Psoas muscle (tissue), 8 donors: ENCODE measurements at places on chromosomes 5 and 9. TPM values are rescaled to one million over a fixed set of nuclear protein-coding genes. Genes with fewer than 3 reads are reported as not detected.

DNA sequence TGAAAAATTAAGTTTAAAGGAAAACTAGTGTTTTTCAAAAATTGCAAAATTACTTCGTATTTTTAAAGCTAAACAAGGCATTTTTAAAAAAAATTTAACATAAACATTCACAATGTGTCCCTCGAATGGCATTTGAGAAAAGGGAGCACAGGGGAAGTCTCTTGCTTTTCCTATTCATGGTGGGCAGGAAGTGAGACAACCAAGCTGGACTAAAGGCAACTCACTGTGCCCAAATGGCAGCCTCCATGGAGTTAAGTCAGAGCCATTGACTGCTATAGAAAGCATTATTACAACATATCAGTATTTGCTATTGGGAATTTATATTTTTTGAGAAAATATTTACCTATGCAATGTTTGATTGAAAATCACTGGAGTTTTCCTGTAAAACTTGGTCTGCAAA is 8.3 kb downstream of the HNRNPH1 start:
- DNase-seq = no peak

DNA sequence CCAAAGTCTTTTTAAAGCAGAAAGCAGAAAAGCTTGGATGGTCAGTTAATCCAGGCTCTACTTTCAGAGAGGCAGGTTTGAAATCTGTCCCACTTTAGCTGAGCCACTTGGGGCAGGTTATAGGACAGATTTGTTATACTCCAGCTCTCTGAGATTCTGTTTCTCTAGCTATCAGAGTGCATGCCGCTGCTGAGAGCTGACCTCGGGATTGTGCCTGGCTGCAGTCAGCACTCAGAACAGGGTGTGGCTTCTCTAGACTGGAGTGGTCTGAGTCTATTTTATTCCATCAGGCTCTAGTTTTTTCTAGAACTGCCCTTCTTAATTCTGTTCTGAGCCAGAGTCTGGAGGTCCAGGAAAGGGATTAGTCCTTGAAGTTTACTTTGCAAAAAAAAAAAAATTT is 67.7 kb downstream of the NDFIP1 start:
- DNase-seq = no peak

DNA sequence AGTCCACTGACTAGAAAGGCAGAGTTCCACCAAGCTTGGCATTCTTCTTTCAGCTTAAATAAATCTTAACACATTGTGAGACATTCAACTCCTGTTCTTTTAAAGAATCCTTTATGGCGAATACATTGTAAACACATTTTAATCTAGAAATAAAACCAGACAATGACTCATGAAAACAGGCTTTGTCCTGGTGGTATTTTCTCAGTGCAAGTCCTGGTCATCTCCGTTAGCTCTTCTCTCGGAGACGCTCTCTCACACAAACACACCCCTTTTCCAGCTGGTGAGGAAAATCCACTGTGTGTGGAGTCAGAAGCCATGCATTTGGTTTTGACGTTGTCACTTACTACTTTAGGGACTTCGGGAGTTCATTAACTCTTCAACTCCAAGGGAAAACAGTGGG is 140.4 kb downstream of the AUH start:
- no peak for DNase-seq

- DNase-seq = no peak
Measured at GRCh38 chr9:132748450-132748849, 78.2 kb downstream of the GTF3C4 start.

- no peak for DNase-seq
Measured at GRCh38 chr5:14197056-14197455, 53.9 kb downstream of the TRIO start.

GRCh38 chr5:145834554-145834916 is 607 bp downstream of the PRELID2 start:
- DNase-seq = no peak

DNA sequence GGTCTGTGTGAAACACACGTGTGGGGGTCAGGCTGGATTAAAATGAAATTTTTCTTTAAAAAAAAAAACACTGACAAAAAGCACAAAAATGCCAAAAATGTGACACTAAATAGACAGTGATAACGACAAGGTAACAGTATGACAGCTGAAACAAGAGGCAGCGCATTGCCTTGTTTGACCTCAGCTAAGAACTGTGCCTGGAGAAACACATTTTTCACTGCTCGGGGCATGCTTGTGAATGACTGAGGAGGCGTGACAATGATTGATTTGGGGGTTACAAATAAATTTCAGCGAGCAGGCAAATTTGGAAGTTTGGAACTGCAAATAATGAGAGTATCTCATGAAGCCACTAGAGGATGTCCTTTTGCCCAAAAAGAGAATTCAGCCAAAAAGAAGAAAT is 44.2 kb upstream of the SPATA31C2 start:
- DNase-seq = no peak

- DNase-seq = no peak
Measured at GRCh38 chr5:157976429-157976828, 117.5 kb upstream of the CLINT1 start.

- no peak for DNase-seq
Measured at GRCh38 chr5:29796013-29796412, 1397.5 kb upstream of the CDH6 start.

- DNase-seq = no peak
Measured at GRCh38 chr5:69224520-69224919, 10.2 kb upstream of the CDK7 start.

DNA sequence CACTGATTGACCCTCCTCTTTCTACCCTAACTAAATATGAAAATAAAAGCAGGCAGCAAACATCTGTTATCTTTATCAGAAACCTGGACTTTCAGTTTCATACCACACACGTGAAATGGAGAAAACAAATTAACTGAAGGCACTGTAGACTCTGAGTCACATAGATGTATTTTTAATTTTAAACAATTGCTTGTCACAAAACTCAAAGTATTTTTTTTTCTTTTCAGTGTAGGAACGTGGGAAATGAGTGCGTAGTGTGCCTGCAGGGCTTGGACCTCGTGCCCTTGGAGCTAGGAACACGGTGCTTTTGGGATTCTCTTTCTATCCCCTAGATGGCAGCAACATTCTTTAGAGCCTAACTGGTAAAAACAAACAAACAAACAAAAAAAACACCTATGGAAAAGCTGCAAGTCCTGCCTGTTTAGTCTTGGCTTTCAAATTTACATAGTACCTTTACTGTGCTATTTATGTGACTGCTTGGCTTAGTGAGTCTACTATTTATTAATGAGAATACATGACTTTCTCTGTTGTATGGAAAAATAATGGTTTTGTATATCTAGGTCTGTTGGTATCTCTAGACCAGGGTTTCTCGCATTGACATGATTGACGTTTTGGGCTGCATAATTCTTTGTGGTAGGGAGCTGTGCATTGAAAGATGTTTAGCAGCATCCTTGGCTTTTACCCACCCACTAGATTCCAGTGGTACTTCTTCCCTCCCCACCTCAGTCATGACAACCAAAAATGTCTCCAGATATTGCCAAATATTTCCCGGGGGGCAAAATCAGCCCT is 16.8 kb upstream of the ACTBL2 start:
- no peak for DNase-seq

DNA sequence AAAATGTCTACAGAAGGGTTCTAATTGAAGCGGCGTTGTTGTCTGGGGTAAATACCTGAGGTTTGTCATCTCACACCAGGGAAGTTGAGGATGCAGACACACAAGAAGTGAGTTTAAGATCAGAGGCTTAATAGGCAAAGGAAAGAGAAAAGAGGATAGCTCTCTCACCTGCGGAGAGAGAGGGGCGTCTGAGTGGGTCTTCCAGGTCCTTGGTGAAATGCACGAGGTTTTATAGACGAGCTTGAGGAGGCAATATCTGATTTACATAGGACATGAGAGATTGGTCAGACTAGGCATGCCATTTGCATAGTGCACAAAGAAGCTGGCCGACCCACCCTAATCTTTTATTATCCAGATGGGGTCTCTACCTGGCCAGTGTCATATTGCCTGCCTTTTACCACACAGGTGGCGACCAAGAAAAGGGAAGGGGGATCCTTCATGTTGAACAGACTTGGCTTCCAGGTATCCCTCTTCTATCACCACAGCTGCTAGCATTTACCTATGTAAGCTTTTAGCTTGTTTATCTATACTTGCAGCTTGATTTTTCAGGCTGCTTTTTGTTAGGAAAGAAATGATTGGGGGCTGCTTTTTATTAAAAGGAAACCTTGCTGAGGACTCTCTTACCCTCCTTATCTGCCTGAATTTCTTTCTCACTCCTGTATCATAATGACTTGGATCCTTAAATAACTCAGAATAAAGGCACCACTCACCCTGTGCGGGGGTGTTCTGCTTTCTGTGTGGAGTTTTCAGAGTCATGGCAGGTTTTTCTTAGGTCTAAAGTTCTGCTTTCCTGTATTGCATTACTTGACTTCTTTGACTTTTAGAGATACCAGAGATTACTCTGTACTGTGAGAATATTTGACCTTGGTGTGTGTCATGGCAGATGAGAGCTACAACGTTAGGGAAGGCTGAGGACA is 9.4 kb upstream of the GLT6D1 start:
- DNase-seq = no peak

- no peak for DNase-seq
Measured at GRCh38 chr9:123642291-123643278, 286.6 kb downstream of the CRB2 start.

DNA sequence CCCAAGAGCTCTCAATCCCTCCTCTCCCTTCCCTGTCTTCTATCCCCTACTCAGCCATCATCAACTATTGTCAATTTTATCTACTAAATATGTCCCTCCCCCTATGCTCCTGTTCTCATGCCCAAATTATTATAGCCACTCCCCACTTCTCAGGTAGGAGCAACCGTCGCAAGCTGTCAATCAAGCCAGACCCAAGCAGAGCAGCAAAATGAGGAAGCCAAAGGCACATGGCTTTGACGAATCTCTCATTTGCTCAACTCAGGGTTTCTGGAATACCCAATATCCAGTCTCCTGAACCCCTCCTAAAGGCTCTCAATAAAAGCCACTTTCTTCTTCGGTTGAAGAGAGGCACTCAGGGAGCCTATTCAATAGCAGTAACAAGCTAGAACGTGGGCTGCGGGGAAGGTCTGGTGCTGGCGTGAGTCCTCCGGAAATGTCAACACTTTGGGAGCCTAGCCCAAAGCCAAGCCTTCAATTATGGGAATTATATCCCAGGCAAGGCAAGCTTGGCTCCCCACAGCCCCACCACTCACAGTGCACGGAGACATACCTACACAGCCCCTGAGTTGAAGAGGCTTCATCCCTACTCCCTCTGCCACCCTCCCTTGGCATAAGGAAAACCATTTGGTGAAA is 47.7 kb downstream of the SIL1 start:
- DNase-seq = no peak

- no peak for DNase-seq
Measured at GRCh38 chr9:123445116-123445515, 89.1 kb downstream of the CRB2 start.

GRCh38 chr9:101138509-101138908 is 110.0 kb downstream of the PLPPR1 start:
- no peak for DNase-seq

- DNase-seq = no peak
Measured at GRCh38 chr9:136694872-136695247, 7.6 kb upstream of the AGPAT2 start.

- DNase-seq = no peak
Measured at GRCh38 chr5:151660616-151661495, 25.9 kb downstream of the SPARC start.

- DNase-seq = no peak
Measured at GRCh38 chr5:142973932-142974331, 203.8 kb downstream of the ARHGAP26 start.

GRCh38 chr5:133478199-133478985 is 133.9 kb downstream of the FSTL4 start:
- DNase-seq = no peak

DNA sequence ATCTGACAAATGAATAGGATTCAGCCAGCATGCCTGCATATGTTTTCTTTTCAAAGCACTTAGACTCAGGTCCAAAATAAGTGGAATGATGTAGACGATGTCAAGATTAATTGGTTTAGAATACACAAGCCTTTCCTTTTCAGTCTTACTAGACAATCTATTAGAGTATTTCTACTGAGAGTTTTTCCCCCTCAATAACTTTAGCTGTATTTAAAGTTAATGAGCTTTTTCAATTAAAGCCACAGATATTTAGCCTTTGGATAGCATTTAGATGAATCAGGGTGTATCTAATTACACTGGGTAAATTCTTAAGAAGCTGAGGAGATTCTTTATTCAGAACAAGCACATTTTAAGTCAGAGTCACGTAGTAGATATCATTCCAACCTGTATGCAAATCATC is 198.7 kb upstream of the MPDZ start:
- DNase-seq = no peak

DNA sequence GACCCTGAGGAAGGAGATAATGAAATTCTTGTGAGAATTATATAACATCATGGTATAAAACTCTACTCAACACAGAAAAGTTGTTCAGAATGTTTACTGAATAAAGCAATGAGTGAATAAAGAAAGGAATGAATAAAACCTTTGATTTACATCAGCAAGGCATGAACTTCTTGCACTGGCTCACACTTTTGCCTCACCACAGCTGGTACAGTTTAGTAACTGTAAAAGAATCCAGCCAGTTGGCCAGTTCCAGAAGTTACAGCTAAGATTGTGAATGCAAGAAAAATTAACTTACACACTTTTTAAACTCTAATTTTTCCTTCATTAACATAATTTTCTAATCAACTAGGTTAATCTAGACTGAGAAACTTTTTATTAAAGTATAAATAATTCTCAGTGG is 490.9 kb downstream of the NFIB start:
- DNase-seq = no peak

Gene GRM6
- not detected for total RNA-seq

Gene KIF12
- total RNA-seq = not detected

Gene ZNF883
- 0.49 TPM for total RNA-seq

Gene C9orf50
- not detected for total RNA-seq

Gene PCDHB6
- 0.34 TPM for total RNA-seq

Gene GPR151
- total RNA-seq = not detected
